ENCODE measurements at places on chromosomes 2 and 18.

DNA sequence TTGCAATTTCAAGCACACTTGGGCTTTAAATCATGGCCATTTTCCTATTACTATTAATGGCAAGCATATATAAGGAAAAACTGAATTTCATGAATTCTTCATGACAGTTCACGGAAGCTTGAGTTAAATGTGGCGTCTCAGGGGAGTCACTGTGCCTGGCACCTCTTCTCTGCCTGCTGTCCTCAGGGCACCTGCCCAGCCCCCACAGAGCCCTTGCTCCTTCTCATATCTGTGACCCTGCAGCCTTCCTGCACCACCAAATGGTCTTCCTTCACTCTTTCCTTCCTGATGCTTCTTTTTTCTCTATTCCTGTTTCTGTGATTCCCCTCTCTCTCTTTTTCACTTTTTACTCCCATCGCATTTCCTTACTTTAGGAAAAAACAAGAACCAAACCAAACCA is 35.4 kb downstream of the LAMA3 start:
- no peak for DNase-seq

DNA sequence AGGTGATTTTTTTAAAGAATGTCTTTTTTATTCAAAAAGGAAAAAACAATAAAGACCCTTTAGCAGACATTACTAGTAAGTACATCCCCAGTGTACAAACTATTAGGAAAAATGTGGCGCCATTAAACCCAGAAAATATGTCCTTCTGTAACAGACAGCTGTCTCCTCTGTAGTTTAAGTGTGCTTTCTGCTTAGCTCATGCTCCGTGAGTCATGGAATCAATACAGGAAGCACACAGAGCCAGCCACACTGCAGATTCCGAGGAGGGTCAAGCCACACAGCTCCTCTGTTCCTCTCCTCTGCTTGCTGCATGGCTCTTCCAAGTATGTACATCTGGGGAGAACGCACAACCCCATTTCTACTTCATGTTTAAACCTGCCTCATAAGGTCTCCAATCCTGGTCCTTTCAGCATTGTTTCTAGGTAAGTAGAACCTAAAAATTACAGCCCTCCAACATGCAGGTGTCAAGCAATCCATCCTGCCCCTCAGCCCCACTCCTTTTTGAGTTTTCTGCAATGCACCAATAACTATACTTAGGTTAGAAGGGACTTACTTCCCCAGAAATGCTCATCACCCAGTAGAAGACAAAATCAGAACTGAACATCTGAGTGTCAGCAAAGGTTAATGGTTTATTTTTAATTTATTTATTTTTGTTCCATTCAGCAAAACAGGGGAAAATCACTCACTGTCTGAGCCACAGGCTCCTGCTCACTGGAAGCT is 37.5 kb downstream of the ACVR1 start:
- peak; percentile 17 for DNase-seq

- no peak for DNase-seq
Observed at GRCh38 chr2:119242276-119243119, 18.9 kb downstream of the STEAP3 start.

GRCh38 chr2:241632478-241633325 is 4.3 kb downstream of the THAP4 start:
- no peak for DNase-seq

DNA sequence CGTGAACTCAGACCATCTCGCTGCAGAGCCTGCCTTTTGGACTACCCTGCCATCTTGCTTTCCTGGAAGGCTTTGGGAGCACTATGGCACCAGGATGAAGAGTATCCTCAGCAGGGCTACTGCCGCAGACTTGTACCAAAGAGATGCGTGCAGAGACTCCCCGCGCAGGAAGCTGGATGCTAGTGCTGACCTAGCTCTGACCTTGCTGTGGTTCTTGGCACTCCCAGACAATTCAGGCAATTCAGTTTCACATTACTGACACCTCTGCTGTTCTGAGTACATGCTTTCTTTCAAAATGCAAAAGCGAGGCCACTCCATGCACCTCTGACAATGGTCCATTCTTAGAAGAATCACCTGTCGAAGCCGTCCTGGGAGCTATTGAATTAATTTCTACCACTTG is 251.5 kb upstream of the MEX3C start:
- DNase-seq, result no peak

GRCh38 chr18:8673256-8674209 is 31.8 kb upstream of the MTCL1 start:
- no peak for DNase-seq

DNA sequence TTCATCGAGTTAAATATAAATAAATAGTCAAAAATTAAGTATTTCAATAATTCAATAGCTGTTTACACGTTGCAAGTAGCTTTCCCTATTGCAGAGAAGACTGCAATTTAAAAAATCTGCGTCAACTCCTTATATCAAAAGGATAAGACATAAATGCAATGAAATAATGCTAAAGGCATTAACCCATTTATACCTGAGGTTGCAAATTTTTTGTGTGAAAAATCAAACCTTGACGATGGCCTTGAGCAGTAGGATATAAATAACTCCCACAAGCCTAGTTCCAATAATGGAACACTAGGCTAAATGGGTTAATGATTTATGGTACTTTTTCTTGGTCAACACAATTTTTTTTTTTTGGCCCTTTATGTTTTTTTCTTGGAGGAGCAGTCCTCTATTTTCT is 76.4 kb upstream of the CDKL4 start:
- DNase-seq, result no peak

DNA sequence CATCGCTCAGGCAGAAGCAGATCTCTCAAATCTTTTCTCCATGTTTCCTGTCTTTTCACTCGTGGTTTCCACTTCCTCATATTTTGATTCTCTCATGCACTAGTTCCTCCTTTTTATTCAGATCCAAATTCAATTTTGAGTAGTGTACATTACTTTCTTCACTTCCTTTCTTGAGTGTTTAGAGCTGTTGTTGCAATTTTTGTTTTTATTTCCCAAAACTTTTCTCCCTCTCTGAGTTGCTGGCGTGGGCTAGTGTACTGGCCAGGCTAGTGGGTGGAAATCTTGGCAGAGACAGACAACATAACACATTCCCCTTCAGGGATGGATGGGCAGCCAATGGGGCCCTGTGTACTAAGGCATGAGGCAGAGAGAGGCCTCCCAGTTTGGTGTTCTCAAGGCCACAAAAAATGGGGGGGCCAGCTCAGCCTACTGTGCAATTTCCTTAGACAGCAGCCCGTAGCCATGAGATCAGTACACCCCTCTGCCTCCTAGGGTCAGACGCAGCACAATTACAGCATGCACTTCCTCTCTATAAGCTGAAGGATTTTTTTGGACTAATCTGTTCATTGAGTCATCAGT is 145.1 kb upstream of the PID1 start:
- DNase-seq, result peak; percentile 67

GRCh38 chr18:77872166-77872565 is 622.5 kb downstream of the GALR1 start:
- DNase-seq, result no peak

GRCh38 chr2:98891591-98891990 is 44.4 kb downstream of the CRACDL start:
- DNase-seq, result no peak

DNA sequence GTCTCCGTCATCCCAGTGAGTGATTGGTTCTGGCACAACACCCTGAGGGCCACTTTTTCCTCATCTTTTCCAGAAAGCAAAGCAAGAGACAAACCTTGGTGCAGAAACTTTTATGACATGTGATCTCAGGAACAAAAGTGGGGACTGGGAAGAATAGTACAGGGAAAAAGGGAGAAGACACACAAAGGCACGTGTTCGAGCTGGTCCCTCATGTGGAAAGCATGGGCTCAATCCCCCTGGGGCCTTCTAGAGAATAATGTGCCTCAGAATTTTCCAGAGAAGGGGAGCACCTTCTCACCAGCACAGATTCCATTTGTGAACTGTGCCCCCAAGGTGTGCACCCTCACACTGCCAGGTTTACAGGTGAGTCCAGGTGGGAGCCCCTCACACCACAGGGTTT is 312.6 kb downstream of the FBXO15 start:
- DNase-seq, result no peak

DNA sequence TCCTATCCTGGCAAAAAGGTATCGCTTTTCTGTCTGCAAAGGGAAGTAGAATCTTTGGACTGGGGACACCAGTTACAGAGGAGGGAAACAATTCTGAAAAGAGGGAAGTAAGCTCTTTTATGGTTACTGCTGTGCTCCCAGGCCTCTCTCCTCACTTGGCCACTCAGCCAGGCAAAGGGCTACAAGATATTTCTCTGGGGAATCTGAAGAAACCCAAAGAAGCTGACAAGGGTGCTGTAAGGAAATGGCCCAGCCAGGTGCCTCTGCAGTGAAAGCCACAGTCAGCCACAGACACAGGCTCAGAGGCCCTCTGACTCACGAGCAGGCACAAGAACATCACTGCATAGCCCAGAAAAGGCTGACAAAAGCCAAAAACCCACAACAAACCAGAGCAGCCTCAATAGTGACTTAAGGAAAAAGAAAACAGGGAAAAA is 5.8 kb downstream of the HDLBP start:
- DNase-seq, result no peak

DNA sequence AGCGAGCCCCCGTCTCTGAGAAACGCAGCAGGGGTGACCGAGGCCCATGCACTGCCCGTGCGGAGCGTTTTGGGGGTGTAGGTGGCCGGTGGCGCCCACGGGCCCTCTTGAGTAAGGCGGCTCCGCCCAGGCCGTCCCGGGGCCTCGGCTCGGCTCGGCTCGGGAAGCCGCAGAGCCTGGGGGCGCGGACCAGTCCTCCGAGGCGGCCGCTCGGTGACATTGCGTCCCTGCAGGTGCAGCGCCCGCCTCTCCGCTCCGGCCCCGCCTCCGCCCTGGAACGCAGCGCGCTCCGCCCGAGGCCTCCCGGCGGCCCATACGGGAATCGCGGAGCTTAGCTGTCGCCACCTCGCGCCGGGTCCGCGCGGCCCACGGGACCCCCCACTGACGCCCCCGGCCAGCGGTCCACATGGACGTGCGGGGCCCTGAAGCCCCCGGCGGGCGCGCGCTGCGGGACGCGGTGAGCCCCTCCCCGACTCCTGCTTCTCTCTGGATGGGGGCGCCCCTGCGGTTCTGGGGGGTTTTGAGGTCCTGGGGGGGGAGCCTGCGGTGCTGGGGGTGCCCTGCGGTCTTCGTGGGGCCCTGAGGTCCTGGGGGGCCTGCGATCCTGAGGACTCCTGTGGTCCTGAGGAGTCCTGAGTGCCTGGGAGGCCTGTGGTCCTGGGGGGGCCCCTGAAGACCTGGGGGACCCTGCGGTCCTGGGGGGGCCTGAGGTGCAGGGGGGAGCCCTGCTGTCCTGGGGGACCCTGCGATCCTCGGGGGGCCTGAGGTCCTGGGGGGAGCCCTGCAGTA is at the start of gene HSBP1L1:
TSS of gene HSBP1L1 (plus strand) at position 314 of the 789 bp plus-strand sequence. CDS start at position 407, 93 bp downstream.
- peak; percentile 47 for DNase-seq

GRCh38 chr2:152106464-152106863 is 7.6 kb upstream of the CACNB4 start:
- DNase-seq, result no peak

DNA sequence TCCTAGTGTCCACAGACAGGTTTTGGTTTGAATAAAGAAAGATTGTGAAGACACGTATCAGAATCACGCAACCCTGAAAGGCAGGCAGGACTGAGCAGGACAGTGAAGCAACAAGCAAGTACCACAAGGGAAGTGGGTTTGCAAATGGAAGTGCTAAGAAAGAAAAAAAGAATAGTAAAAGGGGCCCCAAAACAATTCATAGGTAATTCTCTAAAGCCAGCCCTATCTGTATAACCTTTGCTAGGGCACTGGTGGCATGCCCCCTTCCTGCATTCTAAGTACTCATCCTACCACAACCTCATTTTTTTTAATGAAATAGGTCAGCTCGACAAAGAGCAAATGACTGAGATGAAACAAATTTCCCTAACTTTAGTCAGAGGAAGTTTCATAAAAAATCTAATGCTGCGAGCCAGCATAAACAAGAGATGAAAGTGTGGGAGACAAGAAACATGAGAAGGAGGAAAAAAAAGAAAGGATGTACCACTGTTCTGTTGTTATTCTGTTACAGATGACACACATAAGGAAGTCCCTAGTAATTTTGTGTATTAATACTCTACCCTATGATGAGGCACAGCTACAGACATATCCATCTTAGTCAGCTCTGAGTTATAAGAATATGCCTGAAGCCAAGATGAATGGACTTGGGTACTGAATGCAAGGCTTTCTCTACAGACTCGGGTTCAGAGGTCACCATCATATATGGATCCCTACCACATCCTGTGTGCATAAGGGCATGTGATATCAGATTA is 32.2 kb downstream of the IKZF2 start:
- DNase-seq, result no peak

GRCh38 chr2:157185476-157186227 is 71.9 kb upstream of the GALNT5 start:
- no peak for DNase-seq

DNA sequence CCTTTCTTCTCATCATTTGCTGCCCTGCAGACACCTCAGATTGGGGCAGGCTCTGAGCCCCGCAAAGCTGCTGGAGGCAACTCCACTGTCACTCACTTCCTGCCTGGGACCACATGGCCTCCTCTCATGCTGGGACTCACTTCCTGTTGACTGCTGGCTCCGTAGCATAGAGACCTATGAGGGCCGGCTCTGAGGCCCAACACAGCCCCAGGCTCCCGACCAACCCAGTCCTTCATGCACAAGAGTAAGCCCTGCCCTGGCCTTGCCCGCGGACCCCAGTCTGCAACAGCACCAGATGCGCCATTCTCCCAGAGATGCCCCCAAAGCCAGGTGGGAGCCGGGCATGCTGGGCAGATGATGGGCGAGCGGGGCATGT is 55.7 kb downstream of the DNMT3A start:
- no peak for DNase-seq

DNA sequence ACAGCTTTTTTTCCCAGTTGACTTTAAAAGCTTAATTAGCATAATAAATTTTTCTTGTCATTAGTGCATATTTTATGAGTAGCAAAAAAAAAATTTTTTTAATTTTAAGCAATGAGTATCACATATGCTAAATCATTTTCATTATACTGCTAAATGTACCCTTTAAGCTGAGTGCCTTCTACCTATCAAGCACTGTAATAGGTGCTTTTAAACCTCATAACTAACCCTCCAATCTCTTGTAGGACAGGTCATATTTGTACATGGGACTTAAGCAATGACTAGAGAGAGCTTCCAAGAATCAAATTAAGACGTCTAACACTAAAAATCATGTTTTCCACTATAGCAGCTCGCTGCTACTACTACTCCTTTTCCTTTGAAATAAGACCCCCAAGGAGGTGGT is 7.4 kb downstream of the XPO1 start:
- DNase-seq, result no peak

GRCh38 chr18:48785091-48785614 is 165.6 kb downstream of the SMAD7 start:
- DNase-seq, result no peak

- no peak for DNase-seq
Observed at GRCh38 chr2:28956415-28956826, 24.7 kb upstream of the TOGARAM2 start.

- no peak for DNase-seq
Observed at GRCh38 chr2:71505086-71505769, 51.9 kb downstream of the DYSF start.

- DNase-seq, result no peak
Observed at GRCh38 chr2:100721693-100722092, 98.2 kb upstream of the NPAS2 start.

Data from C1 segment of cervical spinal cord (tissue), 14 donors.